Forelimb muscle (tissue), 1 donor: ENCODE measurements at places on chromosomes 2 and 18.

DNA sequence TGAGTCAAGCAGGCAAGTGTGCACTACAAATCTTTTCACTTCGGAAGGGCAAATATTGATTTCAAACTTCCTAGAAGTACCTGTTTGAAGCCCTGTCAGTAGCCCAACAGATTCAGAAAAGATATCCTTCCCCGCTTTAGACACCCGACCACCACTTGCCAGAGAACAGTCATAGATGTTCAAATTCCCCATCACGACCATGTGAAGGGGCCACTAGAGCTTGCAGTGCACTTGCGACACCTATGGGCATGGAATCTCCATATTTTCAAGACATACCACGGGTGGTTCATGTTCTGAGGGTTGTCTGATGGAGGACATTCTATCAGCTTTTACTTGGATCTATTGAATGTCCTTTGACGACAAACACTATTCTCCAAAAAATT, 23.8 kb downstream of the GNLY start:
- no peak for DNase-seq

DNA sequence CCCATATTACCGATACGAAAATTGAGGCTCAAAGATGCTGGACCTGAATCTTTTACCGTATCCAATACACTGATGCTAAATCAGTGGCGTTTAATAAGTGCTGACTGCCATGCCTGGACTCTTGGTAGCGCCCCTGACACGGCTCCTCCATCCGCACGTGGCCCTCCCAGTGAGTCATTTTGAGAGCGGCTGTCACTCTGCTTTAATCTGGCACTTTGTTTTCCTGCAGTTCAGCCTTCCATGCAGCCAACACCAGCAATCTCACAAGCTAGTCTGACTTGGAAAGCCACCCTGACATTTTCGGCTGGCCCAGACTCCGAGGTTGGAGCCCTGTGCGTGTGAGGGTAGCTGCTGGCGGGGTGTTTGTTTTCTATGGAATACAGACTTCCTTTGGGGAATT, 155.1 kb upstream of the LMAN1 start:
- DNase-seq: no peak

- DNase-seq: no peak
These were observed 141.6 kb upstream of the CYP1B1 start for GRCh38 chr2:38217401-38218188.

- no peak for DNase-seq
These were observed 442.1 kb upstream of the DCC start for GRCh38 chr18:51897884-51898283.

- DNase-seq: no peak
These were observed 7.4 kb upstream of the MOB1A start for GRCh38 chr2:74186038-74186437.

GRCh38 chr2:189138800-189139199, 40.8 kb downstream of the COL5A2 start:
- no peak for DNase-seq

DNA sequence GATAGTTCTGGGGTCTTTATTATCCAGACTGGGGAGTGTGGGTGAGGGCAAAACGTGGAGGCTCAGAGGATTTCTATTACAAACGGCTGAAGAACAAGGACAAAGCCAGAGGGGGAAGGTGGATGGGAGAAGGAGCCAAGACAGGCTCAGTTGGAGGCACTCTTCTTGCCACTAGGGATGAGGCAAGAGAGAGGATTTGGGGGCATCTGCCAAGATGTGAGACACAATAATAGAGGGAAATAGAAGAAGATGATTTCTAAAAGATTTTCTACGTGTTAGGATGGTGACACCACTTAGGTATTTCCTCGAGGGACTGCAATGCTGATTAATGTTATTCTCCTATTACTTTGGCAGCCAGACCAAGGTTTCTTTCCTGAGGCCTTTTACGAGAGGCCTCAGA, 71.8 kb downstream of the APOB start:
- DNase-seq: no peak

GRCh38 chr2:3805201-3805939, 102.0 kb downstream of the DCDC2C start:
- no peak for DNase-seq

GRCh38 chr2:222264791-222265320, 33.9 kb downstream of the PAX3 start:
- DNase-seq: no peak

- no peak for DNase-seq
These were observed 83.3 kb upstream of the ID2 start for GRCh38 chr2:8598295-8599165.

GRCh38 chr18:12692206-12692605, 10.3 kb downstream of the CEP76 start:
- DNase-seq: no peak

DNA sequence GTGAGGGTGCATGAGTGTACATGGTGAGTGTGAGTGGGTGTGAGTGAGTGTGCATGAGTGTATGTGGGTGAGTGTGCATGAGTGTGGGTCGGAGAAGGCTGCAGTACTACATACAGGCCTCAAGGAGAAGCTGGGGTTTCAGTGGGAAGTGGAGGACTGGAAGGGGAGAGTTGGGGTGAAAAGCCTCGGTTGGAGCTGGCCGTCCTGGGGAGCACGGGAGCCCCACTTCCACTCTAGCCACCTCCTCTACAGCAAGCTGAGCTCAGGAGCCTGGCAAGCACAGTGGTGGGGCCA, 68.7 kb upstream of the HPCAL1 start:
- DNase-seq: no peak

GRCh38 chr2:240463274-240463865, 27.9 kb downstream of the GPC1 start:
- DNase-seq: no peak
